ENCODE measurements at places on chromosomes 5 and 9.
A peak's percentile ranks its signal among the peaks of the same experiment; 100 is the strongest.

DNA sequence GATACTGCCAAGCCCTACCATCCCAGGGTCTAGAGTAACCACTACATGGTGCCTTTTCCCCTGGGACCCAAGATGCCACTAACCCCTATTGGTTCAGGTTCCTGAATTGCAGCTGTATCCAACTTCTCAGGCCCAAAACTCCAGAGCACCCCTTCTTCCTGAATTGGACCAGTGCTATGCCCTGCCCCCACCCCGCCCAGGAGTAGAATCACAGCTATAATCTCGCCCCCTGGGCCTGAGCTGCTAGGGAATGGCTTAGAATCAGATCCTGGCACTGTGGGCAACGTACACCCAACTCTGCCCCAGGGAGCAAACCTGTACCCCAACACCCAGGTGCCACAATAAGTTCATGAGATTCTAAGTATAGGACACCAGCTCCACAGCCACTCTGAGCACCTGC lies 206.3 kb downstream of the CACNA1B start:
- DNase-seq, result no peak

- peak; percentile 50 for DNase-seq
Measured at GRCh38 chr9:3478549-3478953, 47.2 kb downstream of the RFX3 start.

- no peak for DNase-seq
Measured at GRCh38 chr5:157387683-157388093, 72.3 kb upstream of the NIPAL4 start.

GRCh38 chr5:35902046-35902672 lies 36.3 kb downstream of the CAPSL start:
- peak; percentile 23 for DNase-seq

GRCh38 chr9:27033815-27034403 lies 28.4 kb upstream of the LRRC19 start:
- peak; percentile 44 for DNase-seq

GRCh38 chr5:160209917-160210316 lies 19.4 kb upstream of the FABP6 start:
- no peak for DNase-seq

DNA sequence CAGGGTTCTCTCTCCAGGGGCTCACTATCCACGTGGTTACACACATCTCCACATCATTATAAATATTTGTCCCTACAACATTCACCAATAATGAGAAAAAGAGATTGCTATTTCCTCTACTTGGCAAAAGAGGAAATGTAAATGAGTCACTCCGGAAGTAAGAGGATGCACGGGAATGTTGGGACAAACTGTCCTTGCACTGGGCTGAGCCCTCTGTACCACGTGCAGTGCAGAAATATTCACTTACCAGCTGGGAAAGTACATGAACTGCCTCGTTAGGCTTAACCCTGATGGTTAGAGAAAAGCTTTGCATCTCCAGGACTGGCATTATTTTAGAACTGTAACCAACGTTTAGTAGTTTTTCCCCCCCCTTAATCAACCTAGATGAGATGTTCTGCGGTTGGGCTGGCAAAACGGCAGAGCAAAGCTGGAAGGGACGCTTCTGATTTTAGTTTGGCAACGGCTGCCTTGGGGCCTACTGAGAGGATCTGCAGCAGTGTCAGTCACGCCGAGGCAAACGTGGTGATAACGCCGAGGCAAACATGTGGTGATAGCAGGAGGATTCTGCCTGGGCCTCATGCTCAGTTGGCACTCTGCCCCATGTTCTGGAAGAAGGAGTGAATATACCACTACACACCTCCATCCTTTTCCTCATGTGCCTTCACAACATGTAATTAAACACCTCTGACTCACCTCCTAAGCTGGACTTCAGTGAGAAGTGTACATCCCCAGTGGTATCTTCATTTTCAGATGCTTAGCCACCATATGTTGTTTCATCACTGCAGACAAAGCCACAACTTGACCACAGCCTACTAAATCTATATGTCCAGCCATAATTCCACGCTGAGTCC lies 661.4 kb upstream of the KLF4 start:
- no peak for DNase-seq

GRCh38 chr9:107593224-107593870 lies 103.8 kb upstream of the KLF4 start:
- no peak for DNase-seq

- DNase-seq, result no peak
Measured at GRCh38 chr9:122126331-122127261, 33.0 kb downstream of the NDUFA8 start.

DNA sequence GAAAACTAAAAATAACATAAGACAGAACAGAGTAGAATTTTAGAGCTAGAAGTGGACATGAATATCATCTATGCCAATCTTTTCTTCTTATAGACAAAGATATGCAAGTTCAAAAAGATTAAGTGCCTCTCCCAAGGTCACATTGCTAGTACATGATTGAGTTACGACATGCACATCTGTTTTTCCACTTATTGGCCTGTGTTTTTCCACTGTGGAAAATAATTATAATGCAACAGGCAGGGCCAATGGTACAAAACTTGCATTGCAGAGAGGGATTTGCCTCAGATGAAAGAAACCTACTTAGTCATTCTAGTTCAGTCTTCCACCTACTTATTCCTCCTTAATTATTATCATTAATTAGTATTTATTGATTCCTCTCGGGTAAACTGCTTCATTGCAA lies 407.8 kb upstream of the SGCD start:
- DNase-seq, result no peak

GRCh38 chr5:77065256-77065655 lies 21.8 kb downstream of the ZBED3 start:
- no peak for DNase-seq

- no peak for DNase-seq
Measured at GRCh38 chr5:101212942-101213514, 309.9 kb upstream of the ST8SIA4 start.

- DNase-seq, result no peak
Measured at GRCh38 chr9:16202221-16202620, 649.4 kb downstream of the CCDC171 start.

GRCh38 chr5:4442221-4442620 lies 697.9 kb upstream of the ADAMTS16 start:
- no peak for DNase-seq

- DNase-seq, result no peak
Measured at GRCh38 chr5:37836592-37837413, 3.0 kb downstream of the GDNF start.

DNA sequence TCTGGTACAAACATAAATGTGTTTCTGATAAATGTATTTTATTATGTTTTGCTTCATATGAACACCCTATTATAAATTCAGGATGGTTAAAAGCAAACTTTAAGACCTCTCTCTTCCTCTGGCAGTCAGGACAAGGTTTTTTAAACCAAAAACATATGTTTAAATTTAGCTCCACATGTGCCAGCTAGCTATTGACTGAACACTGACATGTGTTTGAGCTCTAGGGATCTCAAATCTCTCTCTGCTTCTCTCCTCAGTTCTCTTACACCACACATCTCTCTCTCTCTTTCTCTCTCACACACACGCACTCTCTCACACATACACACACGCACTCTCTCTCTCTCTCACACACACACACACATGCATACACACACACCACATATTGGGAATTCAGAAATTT lies 150.1 kb upstream of the RFX3 start:
- DNase-seq, result no peak

- DNase-seq, result no peak
Measured at GRCh38 chr5:75235711-75236110, 967 bp downstream of the ANKRD31 start.

DNA sequence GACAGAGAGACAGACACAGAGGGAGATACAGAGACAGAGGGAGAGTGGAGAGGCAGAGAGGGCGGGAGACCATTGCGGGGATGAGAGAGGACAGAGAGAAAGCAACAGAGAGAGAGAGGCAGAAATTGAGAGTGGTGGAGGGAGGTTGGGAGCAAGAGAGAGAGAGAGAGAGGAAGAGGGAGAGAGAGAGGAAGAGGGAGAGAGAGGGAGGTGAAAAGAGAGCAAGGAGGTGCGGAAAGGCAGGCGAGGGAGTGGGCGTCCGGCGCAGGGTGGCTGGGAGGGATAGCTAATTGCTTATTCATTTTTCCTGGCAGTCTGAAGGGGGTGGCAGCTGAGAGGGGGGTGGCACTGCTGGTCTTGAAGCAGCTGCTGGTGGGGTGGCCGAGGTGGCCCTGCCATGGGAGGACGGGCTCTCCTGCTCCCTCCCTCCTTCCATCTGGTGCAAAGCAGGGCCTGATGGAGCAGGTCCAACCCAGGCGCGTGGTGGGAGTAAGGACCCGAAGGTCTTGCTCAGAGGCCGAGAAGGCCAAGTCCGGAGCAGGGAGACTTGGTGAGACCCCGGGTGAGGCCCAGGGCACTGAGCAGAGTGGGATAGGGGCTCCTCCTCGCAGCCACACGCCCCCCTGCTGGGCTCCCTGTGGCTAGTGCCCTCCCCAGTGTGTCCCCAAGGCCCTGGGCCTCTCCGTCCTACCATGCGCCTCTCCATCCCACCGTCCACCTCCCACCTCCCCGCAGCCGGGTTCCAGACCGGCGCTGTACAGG lies 25.3 kb upstream of the RNU6ATAC start:
- no peak for DNase-seq
